Spinal cord (tissue), 10 donors: ENCODE measurements at places on chromosomes 12 and 14. TPM values are rescaled to one million over a fixed set of nuclear protein-coding genes. Genes with fewer than 3 reads are reported as not detected.

The MMP19 gene
- total RNA-seq: 0.20 TPM

The WIF1 gene
- total RNA-seq: 7.0 TPM

The NCKAP5L gene
- 13.4 TPM for total RNA-seq

The RHEBL1 gene
- 1.5 TPM for total RNA-seq

The P3H3 gene
- total RNA-seq: 25.7 TPM

The IL31 gene
- total RNA-seq: not detected

The NEUROD4 gene
- total RNA-seq: 0.50 TPM

The HOXC6 gene
- 10.3 TPM for total RNA-seq

The LMO3 gene
- 56.1 TPM for total RNA-seq
